ENCODE measurements at places on chromosomes 2 and 18. TPM values are rescaled to one million over a fixed set of nuclear protein-coding genes. Genes with fewer than 3 reads are reported as not detected.

Gene PAIP2B
- 10.4 TPM for total RNA-seq

Gene SCG2
- 1.5 TPM for total RNA-seq

Gene TUBA4B
- 20.3 TPM for total RNA-seq

Gene TTC32
- total RNA-seq, result 19.0 TPM

Gene TXNDC2
- 0.12 TPM for total RNA-seq

Gene KLHL41
- total RNA-seq, result 1.6 TPM

Gene DCAF17
- total RNA-seq, result 11.5 TPM

Gene ATP6V1C2
- 0.55 TPM for total RNA-seq

Gene REG1B
- not detected for total RNA-seq

Gene TANC1
- 42.2 TPM for total RNA-seq

Gene METAP1D
- total RNA-seq, result 17.8 TPM

Gene CDH19
- total RNA-seq, result 1.2 TPM

DNA sequence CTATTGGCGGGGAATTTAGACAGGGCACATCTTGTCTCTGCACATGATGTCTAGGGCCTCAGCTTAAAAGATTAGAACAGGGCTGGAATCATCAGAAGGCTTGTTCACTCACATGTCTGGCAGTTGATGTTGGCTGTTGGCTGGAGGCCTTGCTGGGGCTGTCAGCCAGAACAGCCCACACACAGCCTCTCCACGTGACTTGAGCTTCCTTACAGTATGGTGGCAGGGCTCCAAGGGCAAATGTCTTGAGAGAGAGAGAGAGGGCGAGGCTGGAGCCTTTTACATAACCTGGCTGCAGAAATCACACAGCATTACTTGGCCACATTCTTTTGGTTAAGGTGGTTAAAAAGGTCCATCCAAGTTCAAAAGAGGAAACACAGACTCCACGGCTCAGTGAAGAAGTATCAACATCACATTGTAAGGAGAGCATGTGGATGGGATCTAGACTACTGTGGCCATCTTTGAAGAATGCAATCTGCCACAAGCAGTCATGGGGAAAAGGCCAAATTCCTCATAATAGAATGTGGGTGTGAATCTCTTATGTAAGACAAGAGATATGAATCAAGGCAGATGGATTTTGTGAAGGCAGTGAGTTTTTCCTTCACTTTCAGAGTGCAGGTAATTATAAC is 30.4 kb downstream of the SRSF7 start:
- H3K27ac ChIP-seq, result peak overlapping the region; percentile 68
- peaks cover 14% of the 10 kb centered on the region for H3K4me1 ChIP-seq
- H3K4me3 ChIP-seq, result no peak overlapping the region

- H3K27me3 ChIP-seq, result no peaks in the 10 kb centered on the region
- DNase-seq, result peak; percentile 95
- no peaks in the 10 kb centered on the region for H3K36me3 ChIP-seq
Measured at GRCh38 chr2:60070736-60071489, 482.5 kb downstream of the BCL11A start.

DNA sequence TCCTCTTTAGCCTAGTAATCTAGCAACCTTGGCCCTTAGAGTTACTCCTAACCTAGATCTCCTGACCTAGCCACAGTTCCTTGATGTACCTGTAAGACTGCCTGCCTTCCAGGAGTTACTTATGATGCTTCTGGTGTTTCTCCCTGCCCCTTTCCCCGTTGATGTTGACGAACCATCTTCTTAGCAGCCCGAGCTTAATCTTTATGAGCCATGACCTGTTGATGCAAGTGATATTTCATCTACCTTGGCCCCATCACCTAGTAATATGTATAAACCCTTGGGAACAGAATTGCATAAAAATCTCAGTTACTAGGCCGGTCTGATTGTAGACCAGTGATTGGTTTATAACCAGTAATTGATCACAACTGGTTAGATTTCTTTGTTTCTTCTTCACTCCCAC is 2.7 kb downstream of the IMPACT start:
- H3K4me1 ChIP-seq, result peaks cover 7% of the 10 kb centered on the region
- H3K27ac ChIP-seq, result no peak overlapping the region
- H3K27me3 ChIP-seq, result no peaks in the 10 kb centered on the region

GRCh38 chr2:201888426-201888800 is 82.1 kb downstream of the CDK15 start:
- H3K27ac ChIP-seq, result no peak overlapping the region
- no peaks in the 10 kb centered on the region for H3K27me3 ChIP-seq
- H3K36me3 ChIP-seq, result no peaks in the 10 kb centered on the region
- DNase-seq, result peak; percentile 28

DNA sequence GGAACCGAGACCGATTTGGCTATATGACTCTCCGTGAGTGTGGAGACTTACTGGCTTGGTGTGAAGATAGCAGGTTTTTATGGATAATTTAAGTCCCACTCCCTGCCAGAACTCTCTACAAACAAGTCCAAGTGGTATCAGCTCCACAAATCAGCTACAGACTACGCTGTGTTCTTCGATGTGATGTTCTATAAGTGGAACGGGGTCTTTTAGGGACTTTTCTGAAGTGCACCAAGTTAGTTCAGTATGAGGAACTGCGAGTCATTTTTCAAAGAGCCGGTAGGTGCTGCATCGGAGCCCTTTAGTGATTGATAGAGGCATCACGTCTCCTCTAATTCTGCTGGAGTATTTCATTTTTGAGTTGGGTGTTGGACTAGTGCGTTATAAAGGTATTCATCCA is 107.1 kb downstream of the TSHZ1 start:
- H3K36me3 ChIP-seq, result no peaks in the 10 kb centered on the region
- no peaks in the 10 kb centered on the region for H3K27me3 ChIP-seq
- H3K4me3 ChIP-seq, result no peak overlapping the region
- no peak for DNase-seq

DNA sequence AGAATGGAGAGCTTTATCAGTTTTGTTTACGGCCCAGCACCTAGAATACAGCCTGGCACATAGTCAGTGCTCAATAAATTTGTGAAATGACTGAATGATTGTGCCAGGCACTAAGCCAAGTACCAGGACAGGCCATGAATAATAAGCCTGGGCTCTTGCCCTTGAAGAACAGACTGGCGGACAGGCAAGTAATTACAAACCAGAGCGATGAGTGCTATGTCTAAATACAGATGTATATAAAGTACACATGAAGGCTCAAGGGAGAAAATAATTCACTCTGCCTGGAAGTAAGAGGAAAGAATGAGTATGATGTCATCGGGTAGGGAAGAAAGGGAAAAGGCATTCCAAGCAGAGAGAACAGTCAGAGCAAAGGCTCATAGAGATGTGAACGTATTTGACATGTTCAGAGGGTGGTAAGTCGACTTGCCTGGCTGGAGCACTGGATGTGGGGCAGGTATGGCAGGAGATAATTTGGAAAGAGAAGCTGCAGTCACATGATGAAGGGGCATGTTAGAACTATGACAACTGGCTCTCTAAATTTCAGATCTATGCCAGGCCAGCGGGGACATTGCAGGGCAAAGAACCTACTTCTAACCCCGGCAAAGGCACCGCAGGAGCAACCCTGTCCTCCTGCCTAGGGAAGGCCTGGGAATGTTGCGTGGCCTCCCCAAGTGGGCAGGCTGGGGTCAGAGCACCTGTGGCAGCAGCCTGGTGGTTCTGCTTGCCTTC is 119.1 kb upstream of the STPG4 start:
- no peaks in the 10 kb centered on the region for H3K36me3 ChIP-seq
- no peak overlapping the region for H3K27ac ChIP-seq

DNA sequence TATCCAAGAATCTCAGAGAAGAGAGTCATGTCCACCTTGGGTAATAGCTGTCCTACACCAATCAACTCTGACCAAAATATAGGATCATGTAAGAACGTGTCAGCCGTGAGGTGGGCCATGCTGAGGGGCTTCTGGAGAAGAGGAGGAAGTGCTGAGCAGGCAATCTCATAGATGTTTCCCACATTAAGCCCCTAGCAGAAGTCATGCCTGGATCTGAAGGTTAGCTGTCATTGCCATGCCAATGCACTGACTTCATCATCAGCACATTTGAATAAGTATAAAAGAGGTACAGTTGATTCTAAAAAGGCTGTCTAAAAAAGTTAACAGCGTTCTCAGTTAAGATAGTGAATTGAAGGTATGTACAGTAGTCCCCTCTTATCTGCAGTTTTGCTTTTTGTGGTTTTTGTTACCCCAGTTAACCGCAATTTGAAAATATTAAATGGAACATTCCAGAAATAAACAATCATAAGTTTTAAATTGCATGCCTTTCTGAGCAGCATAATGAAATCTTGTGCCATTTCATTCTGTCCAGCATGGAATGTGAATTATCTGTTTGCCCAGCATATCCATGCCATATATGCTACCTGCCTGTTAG is 67.2 kb upstream of the TMEM17 start:
- no peak overlapping the region for H3K27ac ChIP-seq
- no peak overlapping the region for H3K4me3 ChIP-seq
- peaks cover 15% of the 10 kb centered on the region for H3K27me3 ChIP-seq
- no peak for DNase-seq
- no peaks in the 10 kb centered on the region for H3K4me1 ChIP-seq

GRCh38 chr2:70084973-70085710 is 2.1 kb upstream of the PCBP1 start:
- no peak overlapping the region for H3K4me3 ChIP-seq
- H3K36me3 ChIP-seq, result peaks cover 34% of the 10 kb centered on the region
- H3K27ac ChIP-seq, result peak overlapping the region; percentile 99
- peaks cover 24% of the 10 kb centered on the region for H3K4me1 ChIP-seq

GRCh38 chr2:37558623-37559022 is 112.8 kb downstream of the CDC42EP3 start:
- no peak overlapping the region for H3K27ac ChIP-seq
- DNase-seq, result no peak
- H3K4me3 ChIP-seq, result no peak overlapping the region
- H3K36me3 ChIP-seq, result no peaks in the 10 kb centered on the region
- no peaks in the 10 kb centered on the region for H3K4me1 ChIP-seq

DNA sequence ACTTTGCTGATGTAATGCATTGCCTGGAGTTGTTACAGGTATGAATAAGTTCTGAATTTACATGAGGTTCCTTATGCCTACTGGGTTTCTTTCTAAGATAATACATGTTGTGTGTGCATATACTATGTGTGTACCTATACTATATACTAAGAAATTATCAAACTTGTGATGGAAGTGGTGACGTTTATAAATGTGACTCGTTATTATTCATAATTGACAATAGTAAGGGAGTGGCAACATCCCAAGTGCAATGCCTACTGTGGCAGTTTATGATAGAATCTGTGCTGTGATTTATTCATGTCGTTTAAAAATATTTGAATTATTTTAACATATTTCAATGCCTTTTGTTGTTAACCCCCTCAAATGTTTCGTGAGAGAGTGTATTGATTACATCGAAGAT is 29.9 kb downstream of the MYOM1 start:
- DNase-seq, result no peak
- H3K36me3 ChIP-seq, result peaks cover 16% of the 10 kb centered on the region
- no peaks in the 10 kb centered on the region for H3K27me3 ChIP-seq
- H3K4me1 ChIP-seq, result peaks cover 3% of the 10 kb centered on the region
- no peak overlapping the region for H3K27ac ChIP-seq
- no peak overlapping the region for H3K4me3 ChIP-seq

DNA sequence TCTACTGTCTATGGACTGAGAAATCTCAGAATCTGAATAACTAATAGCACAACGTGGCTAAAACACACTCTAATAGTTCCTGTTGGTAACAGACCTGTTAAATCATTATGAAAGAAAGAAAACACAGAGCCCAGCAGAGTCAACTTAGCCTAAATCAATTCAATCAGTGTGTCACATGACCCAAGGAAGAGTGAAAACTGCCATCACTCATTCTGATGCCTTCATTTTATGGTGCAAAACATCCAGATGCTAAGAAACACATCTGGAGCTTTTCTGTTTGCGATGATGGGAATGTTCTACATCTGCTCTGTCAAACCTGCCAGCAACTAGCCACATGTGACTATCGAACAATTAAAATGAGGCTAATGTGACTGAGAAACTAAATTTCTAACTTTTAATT is 295.7 kb upstream of the TRIB2 start:
- no peaks in the 10 kb centered on the region for H3K27me3 ChIP-seq
- no peak overlapping the region for H3K27ac ChIP-seq
- no peak overlapping the region for H3K4me3 ChIP-seq
- H3K36me3 ChIP-seq, result no peaks in the 10 kb centered on the region
- DNase-seq, result no peak

DNA sequence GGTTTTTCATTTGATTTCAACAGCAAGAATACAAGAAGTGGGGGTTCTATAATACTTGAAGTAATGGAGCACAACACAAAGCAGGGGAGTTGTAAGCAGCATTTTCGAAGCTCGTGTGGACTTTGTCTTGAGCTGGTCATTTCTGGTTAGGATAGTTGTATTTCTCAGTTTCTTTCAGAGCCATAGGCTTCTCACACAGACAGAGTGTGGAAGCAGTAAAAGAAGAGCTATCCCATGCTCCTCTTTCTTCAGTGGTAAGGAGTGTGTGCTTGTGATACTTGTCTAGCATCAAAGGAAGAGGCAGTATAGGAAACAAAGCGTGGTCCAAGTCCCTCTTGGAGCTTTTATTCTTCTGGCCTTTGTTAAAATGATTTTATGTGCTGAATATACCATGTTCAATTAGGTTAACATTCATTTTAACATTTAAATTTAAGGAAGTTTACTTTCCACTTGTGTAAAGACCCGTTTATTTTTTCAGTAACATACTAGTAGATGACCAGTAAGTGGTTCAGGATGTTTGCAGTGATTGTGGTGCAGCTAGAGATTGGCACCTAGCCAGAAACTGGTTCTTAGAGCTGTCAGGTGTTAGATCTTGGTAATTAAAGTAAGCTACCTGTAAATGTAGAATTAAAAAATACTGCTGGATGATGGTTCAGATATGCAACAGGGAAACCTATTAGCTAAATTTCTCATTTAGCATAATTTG is 14.6 kb downstream of the CCNYL1 start:
- no peak overlapping the region for H3K27ac ChIP-seq
- no peak for DNase-seq
- H3K36me3 ChIP-seq, result peaks cover 7% of the 10 kb centered on the region
- no peaks in the 10 kb centered on the region for H3K27me3 ChIP-seq

GRCh38 chr2:145067549-145068030 is 547.7 kb upstream of the ZEB2 start:
- H3K4me1 ChIP-seq, result peaks cover 16% of the 10 kb centered on the region
- no peaks in the 10 kb centered on the region for H3K27me3 ChIP-seq
- no peak for DNase-seq
- H3K4me3 ChIP-seq, result no peak overlapping the region

DNA sequence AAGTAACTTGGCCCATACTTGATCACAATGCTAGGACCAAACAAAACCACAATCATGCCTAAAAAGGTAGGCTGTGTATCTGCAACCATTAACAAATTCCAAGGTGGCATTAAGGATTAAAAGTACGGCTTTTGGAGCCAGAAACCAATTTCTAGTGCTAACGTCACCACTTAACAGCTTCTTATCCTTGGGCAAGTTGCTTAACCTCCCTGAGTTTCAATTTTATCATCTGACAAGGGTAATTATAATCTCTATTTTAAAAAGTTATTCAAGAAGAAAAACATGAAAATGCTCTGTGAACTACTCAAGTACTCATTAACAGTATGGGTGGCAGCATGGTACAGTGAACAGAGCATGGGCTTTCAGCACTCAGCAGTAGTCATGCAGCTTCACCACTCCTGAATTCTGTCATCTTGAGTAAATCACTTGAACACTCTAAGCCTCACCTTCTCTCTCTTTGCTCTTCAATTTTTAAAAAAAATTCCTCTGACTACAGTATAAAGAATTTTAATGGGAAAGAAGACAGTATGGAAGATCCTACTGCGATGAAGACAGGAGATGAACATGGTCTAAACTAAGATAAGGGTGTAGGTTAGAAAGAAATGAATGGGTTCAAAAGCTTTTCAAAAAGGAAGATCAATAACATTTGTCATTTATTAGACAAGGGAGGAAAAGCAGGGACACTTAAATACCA is 69.2 kb downstream of the SS18 start:
- H3K36me3 ChIP-seq, result peaks cover 5% of the 10 kb centered on the region
- no peak overlapping the region for H3K27ac ChIP-seq
- no peaks in the 10 kb centered on the region for H3K27me3 ChIP-seq
- DNase-seq, result no peak
- no peaks in the 10 kb centered on the region for H3K4me1 ChIP-seq

- peaks cover 7% of the 10 kb centered on the region for H3K27me3 ChIP-seq
- H3K4me3 ChIP-seq, result no peak overlapping the region
- H3K4me1 ChIP-seq, result no peaks in the 10 kb centered on the region
Measured at GRCh38 chr2:118221536-118222272, 133.4 kb downstream of the INSIG2 start.

Data from lung (tissue), 17 donors.